Activated CD4-positive, alpha-beta T cell treated with anti-CD3 and anti-CD28 coated beads for 4 hours (primary cell): ENCODE measurements at places on chromosomes 2 and 18.

DNA sequence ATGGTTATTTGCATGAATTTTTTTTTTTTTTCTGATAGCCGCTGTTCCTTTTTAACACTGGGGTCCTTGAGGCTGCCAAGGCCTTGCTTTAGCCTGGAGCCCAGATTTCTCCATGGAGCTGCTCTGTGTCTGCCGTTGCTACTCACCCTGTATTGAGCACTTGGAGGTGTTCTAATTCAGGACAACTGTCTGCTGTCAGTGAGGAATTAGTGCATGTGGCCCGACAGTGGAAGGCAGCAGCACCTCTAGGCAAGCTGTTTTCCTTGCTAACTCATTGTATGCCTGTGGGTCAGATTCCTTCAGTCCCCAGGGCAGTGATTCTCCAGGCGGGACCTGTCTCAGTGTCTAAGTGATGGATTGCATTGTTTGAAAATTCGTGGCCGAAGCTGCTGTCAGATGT is 147.7 kb upstream of the DPP10 start:
- DNase-seq = no peak

DNA sequence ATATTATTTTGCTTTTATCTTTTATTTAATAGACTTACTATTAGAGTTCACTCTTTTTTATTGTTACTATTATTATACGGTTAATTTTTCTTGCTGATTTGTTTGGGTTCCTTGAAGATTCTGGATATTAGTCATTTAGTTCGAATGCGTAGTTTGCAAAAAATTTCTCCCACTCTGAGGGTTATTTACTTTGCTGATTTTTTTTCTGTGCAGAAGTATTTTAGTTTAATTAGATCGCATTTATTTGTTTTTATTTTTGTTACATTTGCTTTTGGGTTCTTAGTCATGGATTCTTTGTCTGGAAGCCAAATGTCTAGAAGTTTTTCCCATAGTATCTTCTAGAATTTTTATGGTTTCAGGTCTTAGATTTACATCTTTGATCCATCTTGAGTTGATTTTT is 585.2 kb downstream of the CPS1 start:
- DNase-seq = no peak

DNA sequence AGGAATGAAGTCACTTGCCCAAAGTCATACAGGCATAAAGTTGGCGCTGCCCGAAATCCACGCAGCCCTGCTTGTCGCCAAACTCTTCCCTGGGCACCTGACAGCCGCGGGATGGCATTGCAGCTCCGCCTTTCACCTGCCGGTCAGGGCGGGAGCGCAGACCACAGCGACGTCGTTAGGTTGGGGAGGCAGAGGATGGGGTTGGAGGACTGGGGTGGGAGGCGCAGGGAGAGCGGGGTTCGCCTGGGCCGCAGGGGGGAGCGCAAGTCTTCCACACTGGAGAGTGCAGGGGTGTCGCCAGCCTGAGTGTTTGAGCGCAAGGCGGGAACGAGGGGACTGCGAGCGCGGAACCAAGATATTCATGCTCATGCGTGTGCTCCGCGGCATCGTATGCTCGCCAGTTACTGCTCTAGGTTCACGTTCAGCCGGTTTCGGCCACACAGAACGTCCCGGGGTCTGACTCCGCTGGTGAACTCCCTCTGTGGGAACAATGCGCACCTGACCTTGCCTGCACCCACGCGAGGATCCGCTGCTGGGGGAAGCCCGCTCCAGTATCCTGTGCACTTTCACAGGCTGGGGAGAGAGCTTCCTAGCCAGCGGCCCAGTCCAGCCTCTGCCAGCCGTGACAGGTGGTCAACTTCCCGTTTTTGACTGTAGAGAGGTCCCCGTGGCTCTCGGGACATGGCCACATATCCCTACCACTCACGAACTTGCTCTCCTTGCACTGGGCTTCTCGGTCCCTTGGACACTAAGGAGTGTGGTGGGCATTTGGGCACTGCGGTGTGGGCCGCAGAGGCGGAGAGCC is 767 bp upstream of the NPPC start:
- DNase-seq = no peak

DNA sequence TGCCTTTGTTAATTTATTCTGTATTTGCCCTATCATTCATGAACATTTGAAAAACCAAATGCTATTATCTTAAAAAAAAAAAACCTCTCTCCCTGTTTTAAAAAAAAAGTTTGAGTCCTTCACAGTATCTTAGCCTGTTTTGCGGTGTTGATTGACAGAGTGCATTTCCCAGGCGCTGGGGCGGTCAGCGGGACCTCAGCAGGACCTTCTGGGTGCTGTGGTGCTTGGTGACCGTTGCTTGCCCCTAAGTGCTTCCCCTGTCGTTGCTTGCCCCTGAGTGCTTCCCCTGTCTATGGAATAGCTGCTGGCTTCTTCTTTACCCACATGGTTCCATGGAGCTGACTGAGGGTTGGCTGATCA is 12.1 kb downstream of the ATP6V1C2 start:
- no peak for DNase-seq

- no peak for DNase-seq
These were observed 36.6 kb downstream of the SLC14A1 start for GRCh38 chr18:45760462-45761036.

DNA sequence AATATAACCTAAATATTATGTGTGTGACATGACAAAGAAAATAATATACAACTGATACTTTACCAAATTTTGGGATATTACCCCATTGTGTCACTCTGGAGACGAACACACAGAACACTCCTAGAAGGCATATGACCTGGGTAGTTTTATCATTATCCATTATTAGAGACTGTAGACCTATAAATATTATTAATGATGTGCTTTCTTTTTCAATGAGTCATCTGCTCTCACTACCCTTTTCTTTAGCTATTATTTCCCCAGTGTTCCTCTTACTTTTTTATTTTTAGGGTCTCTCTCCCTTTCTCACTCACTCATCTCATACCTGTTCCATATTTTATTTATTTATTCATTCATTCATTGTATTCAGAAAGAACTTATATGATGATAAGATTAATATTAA is 143.3 kb upstream of the ITGA4 start:
- DNase-seq = no peak

GRCh38 chr2:219285894-219286425 is 6.8 kb downstream of the DNAJB2 start:
- DNase-seq = no peak

DNA sequence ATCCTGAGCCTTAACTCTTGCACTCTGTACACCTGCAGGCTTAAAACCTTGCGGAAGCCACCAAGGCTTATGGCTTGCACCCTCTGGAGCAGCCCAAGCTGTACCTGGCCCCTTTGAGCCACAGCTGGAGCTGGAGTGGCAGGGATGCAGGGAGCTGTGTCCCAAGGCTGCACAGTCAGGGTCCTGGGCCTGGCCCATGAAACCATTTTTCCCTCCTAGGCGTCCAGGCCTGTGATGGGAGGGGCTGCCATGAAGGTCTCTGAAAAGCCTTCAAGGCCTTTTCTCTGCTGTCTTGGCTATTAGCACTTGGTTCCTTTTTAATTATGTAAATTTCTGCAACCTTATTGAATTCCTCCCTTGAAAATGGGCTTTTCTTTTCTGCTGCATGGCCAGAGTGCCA is 56.4 kb downstream of the FAM124B start:
- DNase-seq = no peak

GRCh38 chr2:23388756-23389514 is 4.0 kb downstream of the KLHL29 start:
- DNase-seq = no peak

DNA sequence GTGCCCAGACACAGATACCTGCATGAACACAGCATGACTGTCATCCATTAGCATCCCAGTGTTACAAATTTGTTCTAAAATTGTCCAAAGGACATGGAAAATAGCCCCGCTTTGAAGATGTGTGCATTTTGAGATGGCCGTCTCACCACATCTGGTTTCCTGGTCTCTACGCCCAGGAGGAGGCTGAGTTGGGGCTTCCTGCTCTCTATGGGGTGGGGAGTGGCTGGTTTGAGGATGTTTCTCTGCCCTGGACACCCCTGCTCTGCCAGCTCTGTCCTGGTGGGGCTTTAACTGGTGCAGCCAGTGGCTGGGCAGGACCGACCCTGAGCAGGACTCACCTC is 74.6 kb upstream of the SMAD7 start:
- DNase-seq = no peak

DNA sequence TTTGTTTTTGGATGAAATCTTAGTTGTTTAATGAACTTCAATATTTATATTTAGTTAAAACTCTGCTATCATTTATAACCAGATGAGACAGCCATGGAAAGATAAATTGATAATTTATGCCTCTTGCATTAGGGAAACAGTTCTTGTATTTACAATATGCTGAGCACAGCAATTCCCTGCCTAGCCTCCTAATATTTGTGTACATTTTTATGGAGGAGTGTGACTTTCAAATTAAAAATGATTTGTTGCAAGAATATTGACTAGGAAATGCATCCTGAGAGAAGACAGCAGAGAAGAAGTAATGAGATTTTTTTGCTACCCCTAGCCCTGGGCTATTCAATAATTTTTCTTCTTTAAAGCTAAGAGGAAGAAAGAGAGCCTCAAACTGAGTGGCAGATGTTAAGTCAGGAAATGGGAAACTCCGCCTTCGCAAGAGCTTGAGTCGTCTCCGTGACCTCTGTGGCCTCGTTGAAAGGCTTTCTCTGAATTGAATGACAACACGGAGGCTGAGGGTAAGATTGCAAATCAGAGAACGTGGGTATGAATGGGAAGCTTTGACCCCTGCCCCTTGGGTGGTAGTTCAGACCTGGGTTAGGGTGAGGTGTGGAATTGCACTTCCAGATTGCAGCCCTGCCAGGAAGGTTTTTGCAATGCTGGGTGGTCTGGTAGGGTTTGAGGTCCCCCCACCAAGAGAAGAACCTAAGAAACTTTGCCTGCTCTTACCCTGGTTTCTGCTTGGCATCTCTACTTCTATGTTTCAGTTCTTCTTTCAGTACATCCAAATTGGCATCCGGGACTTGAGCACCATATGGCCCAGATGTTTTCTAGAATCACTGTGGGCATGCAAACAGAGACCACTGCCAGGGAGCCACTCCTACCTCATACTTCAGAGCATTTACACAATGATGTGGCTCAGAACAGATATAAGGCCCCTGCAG is 210.3 kb upstream of the RBMS1 start:
- DNase-seq = peak; percentile 26

DNA sequence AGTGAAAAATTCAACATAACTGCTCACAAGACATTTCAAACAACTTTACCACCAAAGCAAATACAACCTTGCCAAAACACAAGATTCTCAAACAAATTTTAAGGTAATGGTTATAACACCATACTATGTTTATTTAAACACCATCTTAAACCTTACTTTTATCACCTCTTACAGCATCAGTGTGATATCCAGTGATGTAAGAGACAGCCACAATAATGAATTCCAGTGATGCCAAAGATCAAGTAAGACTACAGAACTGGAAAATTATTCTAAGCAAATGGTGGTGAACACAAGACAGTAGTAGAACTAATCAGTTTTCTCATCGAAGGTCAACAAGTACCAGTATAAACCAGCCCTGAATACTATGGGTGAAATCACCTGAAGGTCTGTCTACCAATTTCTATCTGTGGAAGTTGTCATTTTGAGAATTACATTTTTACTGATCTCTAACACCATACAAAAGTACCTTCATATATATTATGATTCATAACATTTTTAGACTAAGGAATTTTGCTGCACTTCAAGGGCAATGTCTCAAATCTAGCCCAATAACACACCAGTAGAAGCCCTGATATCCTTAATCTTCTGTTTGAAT is 146.2 kb downstream of the RBMS1 start:
- no peak for DNase-seq

GRCh38 chr2:152120430-152120829 is 21.6 kb upstream of the CACNB4 start:
- no peak for DNase-seq

GRCh38 chr2:160345071-160345764 is 145.1 kb upstream of the ITGB6 start:
- no peak for DNase-seq

DNA sequence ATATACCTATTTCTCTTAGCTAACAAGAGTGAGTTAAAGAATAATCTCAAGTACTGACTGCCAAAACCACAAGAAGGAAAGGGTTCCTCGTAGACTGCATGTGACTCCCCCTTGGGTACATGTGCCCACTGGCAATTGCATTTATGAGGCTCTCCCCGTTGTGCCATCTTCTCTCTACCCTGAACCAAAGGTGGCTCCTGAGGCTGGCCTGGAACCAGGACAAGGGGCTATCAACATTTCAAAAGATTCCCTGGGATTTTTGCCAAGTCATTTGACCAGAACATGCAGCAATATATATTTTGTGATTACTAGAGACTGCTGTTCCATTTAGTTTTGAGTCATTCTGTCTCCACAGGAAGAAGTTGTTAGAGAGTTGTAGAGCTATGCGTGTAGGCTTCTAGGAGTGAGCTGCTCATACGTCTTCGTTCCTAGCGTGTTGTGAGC is 45.8 kb downstream of the LAMA3 start:
- no peak for DNase-seq

DNA sequence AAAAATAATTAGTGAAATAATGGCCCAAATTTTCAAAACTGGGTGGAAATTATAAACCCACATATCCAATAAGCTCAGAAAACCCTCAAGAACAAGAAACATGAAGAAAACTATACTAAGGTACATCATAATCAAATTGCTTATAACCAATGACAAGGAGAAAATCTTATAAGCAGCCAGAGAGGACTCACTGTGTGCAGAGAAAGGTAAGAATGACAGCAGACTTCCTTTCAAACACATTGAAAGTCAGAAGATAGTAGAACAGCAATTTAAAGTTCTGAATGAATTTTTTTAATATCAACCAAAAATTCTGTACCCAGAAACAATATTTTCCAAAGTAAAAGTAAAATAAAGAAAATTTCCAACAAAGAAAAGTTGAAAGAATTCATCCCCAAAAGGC is 197.7 kb upstream of the RAB12 start:
- DNase-seq = no peak

DNA sequence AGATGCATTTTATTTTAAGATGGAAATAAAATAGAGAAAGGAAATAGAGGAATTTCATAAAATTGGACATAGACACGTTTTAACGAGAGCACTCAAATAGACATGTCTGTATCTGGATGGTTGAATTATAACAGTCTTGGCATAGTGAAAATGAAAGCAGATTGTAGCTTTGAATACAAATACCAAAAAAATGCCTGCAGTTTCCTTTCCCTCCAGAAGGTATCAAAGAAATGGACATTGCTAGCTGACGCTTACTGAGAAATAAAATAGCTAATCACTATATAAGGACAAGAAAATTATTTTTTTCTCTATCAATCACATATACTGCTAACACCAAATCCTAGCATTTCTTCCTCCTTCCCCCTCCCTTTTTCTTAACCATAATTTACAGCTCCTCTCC is 11.4 kb upstream of the MAPRE2 start:
- no peak for DNase-seq

- no peak for DNase-seq
These were observed 245.7 kb downstream of the PDE11A start for GRCh38 chr2:177826897-177827296.

GRCh38 chr2:233416706-233417105 is 62.4 kb downstream of the DGKD start:
- DNase-seq = no peak
